Stimulated activated CD8-positive, alpha-beta memory T cell treated with anti-CD3 and anti-CD28 coated beads, Interleukin-2, amount 100 ng/mL, for 1 hour (primary cell): ENCODE measurements at places on chromosomes 7 and 10.

DNA sequence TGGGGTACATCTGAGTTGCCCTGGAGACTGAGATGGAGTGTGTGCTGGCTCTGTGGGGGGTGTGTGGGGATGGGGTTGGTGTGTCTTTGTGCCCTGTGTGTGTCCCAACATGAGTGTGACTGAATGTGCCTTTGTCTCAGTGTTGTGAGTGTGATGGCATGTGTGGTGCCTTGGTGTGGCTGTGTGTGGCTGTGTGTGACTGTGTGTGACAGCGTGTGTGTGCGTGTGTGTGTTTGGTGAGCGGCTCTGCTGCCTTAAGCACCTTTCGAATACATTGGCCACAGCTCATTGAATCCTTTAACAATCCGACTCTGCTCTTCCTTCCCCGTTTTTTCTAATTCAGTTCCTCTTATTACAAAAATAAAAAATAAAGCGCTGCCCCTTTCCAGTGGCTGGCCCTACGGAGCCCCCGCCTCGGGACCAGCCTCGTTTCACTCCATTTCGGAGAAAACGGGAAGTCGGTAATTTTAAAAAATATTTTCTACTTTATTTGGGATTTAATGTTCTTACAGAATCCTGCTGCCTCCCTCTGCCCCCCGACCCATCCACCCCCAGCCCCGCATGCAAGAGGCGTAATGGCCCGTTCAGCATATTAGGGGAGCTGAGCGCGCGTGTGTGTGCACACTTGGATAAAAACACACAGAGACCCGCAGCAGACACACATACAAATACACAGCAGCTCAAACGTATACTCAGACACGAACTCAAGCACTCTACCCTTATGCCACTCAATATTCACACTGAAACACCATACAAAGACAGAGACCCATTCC is 35.5 kb downstream of the HIF1AN start:
- DNase-seq: no peak

GRCh38 chr7:6619961-6620360 is 4.6 kb downstream of the ZNF853 start:
- DNase-seq: no peak

- no peak for DNase-seq
Observed at GRCh38 chr10:84076047-84076388, 63.3 kb upstream of the GHITM start.

GRCh38 chr7:90271753-90272152 is 26.8 kb downstream of the CFAP69 start:
- DNase-seq: no peak

GRCh38 chr7:143492799-143493739 is 15.4 kb downstream of the TAS2R41 start:
- DNase-seq: no peak

DNA sequence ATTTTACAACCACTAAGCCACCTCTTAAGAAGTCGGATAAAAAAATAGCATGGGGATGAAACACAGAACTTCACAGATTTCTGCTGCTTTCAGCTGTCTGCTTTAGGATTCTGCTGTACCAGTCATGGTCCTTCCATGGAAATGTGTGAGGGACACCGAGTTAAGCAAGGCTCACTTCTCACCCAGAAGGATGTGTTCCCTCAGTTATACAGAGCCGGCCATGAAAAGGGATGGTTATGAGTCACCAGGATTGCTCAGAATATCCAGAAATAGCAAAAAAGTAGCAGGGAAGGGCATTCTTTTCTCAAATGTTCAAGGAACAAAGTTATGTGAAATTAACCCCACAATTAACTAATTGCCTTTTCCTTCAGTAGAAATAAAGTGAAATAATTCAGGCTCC is 124.4 kb downstream of the AMPH start:
- DNase-seq: no peak

GRCh38 chr7:149188637-149189259 is 6.6 kb upstream of the ZNF282 start:
- no peak for DNase-seq

DNA sequence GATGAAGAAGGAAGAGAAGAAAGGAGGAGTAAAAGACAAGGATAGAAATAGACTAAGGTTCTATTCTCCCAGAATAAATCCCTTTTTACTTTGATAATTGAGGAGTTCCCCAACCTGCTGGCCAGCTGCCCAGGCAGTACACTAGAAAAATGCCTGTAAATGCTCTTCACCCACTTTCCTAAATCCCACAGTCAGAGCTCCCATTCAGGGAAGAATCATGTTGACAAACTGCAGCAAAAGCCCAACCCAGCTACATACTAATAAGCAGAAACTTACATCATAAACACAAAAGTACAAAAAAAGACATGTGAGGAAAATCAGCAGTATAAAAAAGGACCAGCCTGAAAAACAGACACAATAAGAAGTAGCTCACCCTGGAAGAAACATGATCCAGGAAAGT is 15.8 kb upstream of the KDM7A start:
- DNase-seq: no peak

GRCh38 chr7:32378988-32379387 is 111.2 kb downstream of the LSM5 start:
- DNase-seq: no peak

DNA sequence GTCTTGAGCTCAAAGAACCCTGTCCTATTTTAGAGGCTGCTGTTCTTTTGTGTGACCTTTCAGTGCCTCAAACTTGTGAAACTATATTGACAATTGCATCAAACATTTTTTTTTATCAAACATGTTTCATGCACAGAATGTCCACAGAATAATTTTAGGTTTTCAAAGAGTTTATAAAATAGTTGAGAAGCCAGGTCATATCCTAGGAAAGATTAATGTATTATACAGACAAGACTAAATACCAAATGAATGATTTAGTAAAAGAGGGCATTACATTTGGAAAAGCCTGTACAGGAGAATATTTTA is 67.0 kb downstream of the CDK6 start:
- DNase-seq: no peak

GRCh38 chr10:91010952-91011351 is 90.1 kb upstream of the ANKRD1 start:
- no peak for DNase-seq

DNA sequence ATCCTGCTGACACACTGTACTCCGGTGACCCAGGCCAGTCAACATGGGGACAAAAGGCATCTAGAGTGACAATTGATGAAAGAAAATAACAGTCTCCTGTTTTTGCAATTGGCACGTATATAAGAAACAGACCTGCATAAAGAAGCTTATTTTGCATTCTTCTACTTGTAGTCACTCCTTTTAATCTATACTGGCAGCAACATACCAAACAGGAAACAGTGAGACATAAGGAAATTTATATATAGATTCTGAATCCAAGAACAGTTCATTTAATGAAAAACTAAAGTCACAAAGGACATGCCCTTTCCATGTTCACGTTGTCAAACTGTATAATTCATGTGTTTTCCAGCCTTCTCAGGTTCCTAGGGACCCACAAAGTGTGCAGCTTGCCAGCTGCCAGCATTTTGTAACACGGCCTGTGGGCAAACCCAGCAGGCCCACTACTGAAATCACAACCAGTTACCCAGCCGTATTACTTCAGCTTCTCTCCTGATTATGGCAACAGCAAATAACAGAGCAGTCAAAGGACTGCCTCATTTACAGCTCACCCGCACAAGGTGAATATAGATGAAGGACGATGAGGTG is 72.3 kb downstream of the AMPH start:
- no peak for DNase-seq

DNA sequence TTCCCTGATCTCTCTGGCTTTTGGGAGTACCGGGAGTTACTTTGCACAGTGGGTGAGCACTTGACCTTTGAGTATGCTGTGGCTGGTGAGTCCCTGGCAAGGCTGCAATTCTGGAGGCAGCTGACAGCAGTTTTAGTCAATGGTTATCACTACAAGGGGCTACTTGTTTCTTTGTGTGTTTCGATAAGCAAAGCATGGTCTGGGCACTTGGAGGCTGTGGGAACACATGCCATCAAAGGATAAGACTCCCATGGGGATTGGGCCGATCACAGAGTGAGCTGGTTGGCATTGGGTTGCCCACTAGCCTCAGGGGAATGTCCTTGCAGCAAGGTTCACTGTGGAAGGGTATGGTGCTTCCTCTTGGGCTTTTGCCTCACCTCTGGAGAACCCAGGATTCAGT is 208.2 kb downstream of the SNX13 start:
- DNase-seq: no peak

- DNase-seq: no peak
Observed at GRCh38 chr10:52322936-52323335, 8.9 kb downstream of the DKK1 start.

GRCh38 chr10:4196183-4196582 is 411.2 kb upstream of the KLF6 start:
- no peak for DNase-seq

- no peak for DNase-seq
Observed at GRCh38 chr7:116653646-116654045, 18.4 kb upstream of the MET start.

DNA sequence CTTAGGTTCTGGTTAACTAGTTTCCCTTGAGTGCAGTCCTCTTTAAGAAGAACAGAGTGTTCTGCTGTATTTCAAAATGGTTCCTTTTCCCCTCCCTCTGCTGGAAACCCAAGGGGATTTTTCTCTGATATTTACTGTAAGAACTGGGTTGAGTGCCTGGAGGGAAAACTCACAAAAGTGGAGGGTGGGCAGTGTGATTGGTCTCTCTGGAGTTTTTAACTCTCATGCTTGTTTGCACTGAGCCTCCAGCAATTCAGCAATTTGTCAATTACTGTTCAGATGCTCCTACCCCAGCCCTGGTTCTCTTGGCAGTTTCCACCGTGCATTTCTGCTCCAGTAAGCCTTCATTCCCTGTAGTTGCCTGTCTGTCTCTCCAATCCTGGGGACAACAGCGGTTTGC is 273.4 kb upstream of the SORCS1 start:
- DNase-seq: no peak

DNA sequence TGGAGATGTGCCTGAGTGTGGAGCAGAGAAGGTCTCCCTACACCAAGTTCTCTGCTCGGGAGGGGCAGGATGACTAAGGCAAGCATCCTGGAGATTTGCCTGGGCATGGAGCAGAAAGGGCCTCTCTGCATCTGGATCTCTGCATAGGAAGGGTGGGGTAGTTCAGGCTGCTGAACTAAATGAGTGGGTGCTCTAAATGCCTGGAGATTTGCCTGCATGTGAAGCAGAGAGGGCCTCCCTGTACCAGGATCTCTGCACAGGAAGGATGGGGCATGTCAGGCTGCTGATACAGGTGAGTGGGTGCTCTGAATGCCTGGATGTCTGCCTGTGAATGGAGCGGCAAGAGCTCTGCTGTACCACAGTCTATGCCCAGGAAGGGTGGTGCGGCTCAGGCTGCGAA is 680.7 kb downstream of the SUGCT start:
- DNase-seq: no peak

DNA sequence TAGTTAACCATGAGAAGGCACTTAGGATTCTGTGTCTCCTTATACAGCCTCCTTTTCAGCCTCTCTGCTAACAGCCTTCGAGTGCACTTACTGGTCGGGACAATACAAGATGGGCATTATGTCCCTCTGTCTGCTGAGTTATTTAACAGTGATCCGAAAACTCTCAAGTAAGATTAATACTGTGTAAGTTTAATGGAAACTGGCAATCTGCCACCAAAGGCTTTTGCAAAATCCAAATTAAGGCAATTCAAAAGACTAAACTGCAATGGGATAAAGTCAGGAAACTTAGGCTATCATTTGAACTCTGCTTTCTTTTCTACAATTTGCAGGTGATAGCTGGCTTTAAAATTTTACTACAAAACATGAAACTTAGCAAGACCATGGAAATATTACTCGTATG is 477.8 kb downstream of the TFEC start:
- DNase-seq: no peak

GRCh38 chr10:9362721-9363120 is 1308.2 kb downstream of the GATA3 start:
- DNase-seq: no peak

- DNase-seq: no peak
Observed at GRCh38 chr7:156473476-156474240, 166.9 kb upstream of the RNF32 start.
